Central memory CD4-positive, alpha-beta T cell (primary cell): ENCODE measurements at places on chromosomes 3 and 15.

DNA sequence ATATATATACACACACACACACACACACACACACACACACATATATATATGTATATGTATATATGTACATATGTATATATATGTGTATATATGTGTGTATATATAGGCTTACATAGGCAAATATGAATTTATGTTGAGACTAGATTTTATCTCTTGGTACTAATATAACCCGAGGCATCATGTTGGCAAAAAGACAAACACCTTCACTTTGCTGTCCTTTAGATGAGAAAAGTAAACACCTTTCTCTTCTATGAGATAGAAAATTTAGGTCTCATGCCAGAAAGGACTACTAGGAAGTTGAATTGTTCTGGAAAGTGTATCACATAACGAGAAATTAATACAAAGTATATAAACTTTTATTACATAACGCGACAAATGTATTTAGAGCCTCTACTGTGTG, 19.6 kb upstream of the LEO1 start:
- DNase-seq: no peak

DNA sequence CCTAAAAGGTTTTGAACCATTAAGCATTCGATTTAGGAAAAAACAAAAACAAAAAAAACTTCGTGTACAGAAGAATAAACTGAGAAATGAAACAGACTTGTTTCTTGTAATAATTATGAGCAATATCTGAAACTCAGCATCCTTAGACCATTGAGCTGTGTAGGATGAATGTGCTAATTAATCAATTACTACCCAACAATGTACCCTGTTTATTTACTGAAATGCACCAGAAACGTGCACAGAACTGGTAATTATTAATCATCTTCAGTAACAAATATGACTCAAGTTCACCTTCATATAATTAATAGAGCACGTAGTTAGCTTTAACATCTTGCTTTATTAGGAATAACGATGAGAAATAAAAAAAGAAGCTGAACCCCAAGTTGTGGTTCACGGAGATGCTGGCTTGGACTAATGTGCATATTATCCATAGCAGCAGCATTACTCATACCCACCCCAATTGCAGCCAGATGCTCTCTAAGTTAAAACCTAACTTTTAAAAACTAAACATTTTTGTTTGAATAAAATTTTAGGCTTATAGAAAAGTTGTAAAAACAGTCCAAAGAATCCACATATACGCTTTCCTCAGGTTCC, 10.2 kb upstream of the C15orf61 start:
- no peak for DNase-seq

DNA sequence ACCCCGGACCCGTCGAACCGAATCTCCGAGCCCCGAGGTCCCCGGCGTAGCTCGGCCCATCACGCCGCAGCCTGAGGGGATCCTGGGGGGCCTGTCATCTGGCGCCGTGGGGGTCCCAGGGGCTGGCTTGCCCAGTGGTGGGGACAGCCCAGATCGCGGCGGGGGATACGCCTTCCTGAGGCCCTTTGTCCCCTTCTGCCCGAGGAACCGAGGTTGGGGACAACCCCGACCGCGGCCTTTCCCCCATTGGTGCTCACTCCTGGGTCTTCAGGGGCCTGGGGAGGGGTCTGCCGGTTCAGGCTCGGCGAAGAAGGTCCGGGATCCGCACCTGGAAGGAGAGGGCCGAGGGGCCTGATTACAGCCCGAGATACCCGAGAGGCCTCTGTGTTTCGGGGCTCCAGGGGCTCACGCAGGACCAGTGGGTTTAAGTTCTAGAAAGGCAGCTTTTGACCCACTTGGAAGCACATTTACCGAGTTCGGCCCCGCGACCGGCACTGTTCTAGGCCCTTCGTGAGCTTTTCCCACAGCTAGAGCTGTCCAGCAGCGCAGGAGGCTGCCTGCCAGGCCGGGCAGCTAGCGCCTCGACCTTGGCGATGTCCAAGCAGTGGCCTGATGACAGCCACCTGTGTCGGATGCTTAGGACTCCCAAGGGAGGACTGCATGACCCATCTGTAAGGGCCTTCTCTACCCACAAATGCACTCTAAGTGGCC, 504 bp downstream of the ABHD2 start:
- DNase-seq: no peak

- no peak for DNase-seq
Measured at GRCh38 chr3:65953301-65953812, 85.4 kb downstream of the MAGI1 start.

GRCh38 chr3:16609927-16610580, 4.8 kb upstream of the DAZL start:
- no peak for DNase-seq

DNA sequence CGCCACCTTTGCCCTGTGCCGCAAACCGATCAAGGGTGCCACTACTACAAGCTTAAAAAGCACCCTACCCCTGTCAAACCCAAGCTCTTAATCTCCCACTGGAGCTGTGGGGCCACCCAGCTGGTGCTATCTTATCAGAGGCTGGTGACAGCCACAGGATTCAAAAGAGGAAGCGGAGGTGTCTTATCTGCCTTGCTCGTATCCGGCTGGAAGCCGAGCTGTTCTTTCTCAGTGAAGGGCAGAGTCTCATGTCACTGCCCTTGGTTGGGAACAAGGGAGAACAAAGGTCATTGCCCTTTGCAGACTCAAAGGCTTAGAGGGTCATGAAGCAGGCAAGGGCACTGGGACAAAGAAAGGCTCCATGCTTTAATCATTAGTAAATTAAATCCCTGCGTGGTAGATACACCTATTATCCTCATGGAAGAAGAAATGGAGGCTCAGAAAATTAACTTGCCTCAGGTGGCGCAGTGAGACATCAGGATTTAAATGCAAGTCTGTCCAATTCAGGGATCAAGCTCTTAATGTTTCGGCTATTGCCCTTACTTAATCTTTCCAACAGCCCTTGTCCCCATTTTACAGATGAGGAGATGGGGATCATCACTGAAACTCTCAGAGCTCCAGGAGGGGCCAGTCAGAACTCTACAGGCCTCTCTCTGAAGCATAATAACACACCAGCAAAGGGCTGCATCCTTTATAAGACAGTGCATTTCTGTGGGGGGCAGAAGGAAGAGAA, 360.0 kb upstream of the PROK2 start:
- DNase-seq: no peak
